ENCODE measurements at places on chromosomes 13 and 19.
A peak's percentile ranks its signal among the peaks of the same experiment; 100 is the strongest.

DNA sequence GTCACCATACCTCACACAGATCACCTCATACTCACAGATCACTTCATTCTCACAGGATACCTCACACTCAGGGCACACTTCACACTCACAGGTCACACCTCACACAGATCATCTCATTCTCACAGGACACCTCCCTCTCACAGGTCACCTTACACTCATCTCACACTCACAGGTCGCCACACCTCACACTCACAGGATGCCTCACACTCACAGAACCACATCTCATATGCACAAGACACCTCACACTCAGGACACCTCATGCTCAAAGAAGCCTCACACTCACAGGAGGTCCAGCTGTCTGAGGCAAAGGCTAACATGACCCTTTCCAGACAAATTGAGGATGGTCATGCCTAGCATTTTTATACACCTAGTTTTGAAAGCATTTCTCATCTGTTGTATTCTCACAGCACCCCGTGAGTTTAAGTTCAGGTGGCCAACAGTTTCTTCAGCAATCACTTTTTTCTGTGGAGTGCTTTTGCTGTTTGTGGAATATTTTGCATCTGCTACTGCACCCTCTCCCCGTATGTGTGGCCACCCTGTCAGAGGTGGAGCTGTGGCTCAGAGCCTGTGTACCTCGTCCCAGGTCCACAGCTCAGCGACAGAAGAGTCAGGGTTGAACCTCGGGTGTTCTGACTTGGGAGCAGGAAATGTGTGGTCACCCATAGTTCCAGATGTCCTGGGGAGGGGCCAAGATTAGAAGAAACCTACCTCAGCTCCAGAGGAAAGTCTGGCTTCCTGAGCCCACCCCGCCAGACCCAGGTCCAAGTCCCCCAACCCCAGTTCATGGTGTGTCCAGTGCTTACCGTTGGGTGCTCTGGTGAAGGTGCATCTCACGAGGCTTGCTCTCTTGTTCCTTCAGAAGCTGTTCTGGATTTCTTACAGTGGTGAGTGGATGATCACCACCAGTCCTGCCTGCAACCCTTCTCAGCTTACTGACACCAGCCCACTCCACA, 7.6 kb downstream of the F7 start:
- no peak for DNase-seq

GRCh38 chr13:59633290-59633689, 530.4 kb downstream of the DIAPH3 start:
- no peak for DNase-seq

- DNase-seq: no peak
Measured at GRCh38 chr19:46815833-46816627, 27.6 kb upstream of the SLC1A5 start.

DNA sequence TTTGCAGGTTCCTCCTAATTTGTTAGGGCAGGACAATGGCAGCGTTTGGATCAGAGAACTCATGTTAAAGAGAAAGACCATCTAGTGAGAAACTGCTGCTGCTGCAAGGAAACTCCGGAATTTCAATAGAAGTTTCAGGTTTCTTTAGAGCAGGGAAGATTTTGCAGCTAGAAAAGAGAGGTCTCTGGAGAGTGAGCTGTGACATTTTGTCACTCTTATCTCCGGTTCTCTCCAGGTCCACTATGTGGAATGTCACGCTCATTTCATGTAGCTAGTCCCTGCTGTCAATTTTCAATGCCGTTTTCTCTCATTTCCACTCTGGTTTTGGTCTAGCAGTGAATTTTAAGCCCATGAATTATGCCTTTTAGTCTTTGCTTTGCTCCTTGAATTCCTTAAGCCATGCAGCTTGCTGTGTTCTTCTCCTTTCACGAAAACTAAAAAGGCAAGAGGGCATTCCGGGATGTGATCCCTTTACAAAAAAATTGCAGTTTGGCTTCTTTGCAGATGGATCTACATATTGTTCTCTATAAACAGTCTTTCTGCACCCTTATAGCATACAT, 46.7 kb upstream of the POSTN start:
- no peak for DNase-seq

DNA sequence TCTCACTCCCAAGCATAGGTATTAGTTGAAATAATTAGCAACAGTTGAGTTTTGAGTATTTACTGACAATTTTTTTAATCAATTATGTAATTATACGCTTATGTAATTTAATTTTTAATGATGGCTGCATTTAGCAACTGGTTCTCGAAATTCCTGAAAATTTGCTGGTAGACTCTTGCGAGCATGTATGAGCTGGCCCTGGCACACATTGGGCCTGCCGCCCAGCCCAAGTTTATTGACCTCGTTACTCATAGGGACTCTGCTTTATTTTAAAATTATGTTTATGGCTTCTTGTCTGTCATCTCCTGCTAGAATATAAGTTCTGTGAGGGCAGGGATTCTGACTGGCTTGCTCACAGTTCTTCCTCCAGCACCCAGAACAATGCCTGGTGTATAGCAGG, 6.7 kb downstream of the KLK14 start:
- DNase-seq: no peak

DNA sequence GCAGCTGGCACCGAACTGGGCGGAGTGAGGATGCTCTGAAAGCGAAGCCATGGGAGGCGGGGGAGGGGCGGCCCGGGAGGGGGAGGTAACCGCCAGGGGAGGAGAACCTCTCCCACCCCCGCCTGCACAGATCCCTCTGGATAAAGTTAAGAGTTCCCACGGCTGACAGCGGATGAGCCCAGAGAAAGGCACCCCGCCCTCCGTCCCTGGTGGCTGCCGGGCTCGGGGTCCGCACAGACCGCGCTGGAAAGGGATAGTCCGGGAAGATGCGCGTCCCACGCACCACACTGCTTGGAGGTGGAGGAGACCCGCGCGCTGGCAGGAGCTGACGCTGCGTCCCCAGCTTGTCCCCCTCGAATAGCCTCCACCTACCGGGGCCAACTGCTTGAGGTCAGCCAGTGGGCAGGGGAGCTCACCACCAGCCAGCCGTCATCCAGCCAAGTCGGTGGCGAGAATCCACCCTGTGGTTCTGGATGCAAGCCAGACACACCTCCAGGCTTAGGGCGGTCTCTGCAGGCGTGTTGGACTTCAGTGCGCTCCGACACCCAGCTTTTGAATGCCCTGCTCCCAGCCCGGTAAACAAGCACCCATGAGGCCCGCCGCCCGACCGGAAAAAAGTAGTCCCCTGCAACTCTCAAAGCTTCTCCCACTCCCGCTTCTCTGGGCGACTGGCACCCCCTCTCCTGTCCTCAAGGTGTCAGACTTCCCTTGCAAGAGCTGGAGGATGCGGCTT, at the start of gene TRPC4:
TSS of gene TRPC4 (minus strand) at position 17 of the 733 bp plus-strand sequence. CDS start 86,439 bp downstream, outside the sequence.
- no peak for DNase-seq

- no peak for DNase-seq
Measured at GRCh38 chr19:37148214-37148613, 24.3 kb downstream of the ZNF585A start.

- DNase-seq: no peak
Measured at GRCh38 chr13:33758113-33758512, 59.8 kb upstream of the RFC3 start.

- no peak for DNase-seq
Measured at GRCh38 chr19:29809795-29810503, 1.8 kb upstream of the CCNE1 start.

- DNase-seq: no peak
Measured at GRCh38 chr13:85497652-85498051, 301.6 kb downstream of the SLITRK6 start.

GRCh38 chr19:48738557-48739403, 1.6 kb downstream of the RASIP1 start:
- DNase-seq: peak; percentile 78

DNA sequence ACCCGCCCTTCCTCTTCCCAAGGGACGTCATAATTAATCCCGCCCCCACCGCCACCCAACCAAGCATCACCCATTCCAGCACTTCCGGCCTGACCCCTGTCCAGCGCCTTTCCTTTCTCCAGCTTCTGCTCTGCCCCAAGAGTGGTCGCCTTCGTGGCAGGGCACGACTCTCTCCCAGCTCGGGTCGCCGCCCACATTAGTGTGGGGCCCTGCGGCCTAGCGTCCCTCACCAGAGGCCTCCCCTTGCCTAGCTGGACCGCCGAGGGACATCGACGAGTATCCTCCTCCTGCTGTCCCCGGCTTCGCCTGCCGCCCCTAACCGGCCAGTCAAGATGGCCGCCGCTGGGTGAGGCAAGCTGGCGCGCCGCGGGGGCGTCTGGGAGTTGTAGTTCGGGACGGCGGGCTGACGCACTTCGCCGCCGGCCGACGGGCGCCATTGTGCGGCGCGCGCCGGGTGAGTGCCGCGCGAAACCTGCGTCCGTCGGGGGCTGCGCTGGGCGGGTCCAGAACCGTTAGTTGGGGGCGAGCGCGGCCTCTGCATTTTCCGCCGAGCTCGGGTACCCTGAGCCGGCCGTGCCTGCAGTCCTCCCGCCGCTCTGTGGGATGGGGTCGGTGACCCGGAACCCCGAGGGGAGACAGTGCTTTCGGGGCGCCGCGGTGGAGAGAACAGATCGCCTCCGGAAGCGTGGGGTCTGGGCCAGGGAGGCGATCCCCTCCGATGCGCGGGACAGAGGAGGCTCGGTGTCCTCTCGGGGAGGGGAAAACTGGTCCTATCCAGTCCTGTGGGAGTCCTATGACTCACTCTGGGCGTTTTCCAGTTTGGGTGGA, at the start of gene ZNF274:
TSS of gene ZNF274 (plus strand) at position 73 of the 828 bp plus-strand sequence. CDS start 905 bp downstream, outside the sequence.
- peak; percentile 84 for DNase-seq

GRCh38 chr13:36528105-36528504, 95.8 kb downstream of the CCNA1 start:
- no peak for DNase-seq

- no peak for DNase-seq
Measured at GRCh38 chr19:37505958-37506386, 767 bp upstream of the ZNF793 start.

DNA sequence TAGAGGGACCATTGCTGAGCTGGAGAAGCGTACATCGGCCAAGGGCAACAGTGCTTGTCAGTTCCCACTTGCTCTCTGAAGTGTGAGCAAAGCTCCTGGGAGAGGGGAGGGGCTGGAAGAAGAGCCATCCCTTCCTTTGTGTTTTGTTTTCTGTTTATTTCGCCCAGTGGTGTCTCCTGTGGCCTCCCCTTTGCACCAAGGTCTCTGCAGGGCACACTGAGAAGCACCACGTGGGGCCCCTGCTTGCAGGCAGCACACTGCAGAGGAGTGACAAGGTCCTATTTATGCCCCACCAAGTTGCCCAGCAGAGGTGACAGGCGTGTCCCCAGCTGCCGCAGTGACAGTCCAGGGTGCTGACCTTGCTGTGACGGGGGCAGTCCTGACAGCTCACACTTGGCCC, 24.0 kb downstream of the GRIN2D start:
- DNase-seq: no peak

DNA sequence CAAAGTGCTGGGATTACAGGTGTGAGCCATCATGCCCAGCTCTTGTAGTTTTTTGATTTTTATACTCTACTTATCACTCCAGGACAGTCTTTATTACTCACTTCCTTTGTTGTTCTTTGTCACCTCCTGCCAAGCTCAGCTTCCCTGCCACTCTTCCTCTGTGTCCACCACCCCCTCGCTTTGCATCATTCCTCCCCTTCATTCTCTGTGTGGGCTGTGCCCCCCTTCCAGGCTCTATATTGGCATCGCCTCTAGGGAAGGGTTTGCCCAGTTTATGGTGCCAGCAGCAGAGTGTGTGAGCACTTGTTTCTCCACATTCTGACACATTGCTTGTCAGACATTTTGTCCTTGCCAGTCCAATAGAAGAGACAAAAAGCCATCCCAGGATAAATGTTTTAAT, 15.1 kb downstream of the ZNF302 start:
- no peak for DNase-seq

DNA sequence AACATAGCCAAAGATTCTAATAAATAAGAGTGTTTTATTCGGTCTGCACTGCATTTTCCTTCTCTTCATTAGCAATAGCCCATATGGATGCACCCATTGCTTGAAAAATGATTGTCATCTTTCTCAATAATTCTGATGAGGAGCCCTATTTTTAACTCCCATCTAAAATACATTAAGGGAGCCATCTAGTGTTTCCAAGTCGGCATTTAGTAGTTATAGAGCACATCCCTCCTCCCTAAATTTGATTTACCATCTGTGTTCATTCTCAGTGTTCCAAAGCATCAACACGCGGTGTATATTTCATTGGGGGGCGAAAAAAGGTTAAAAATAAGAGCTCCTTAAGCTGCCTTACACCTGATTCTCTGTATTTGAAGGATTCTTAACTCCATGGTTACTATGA, 119.2 kb upstream of the IPO5 start:
- DNase-seq: no peak

DNA sequence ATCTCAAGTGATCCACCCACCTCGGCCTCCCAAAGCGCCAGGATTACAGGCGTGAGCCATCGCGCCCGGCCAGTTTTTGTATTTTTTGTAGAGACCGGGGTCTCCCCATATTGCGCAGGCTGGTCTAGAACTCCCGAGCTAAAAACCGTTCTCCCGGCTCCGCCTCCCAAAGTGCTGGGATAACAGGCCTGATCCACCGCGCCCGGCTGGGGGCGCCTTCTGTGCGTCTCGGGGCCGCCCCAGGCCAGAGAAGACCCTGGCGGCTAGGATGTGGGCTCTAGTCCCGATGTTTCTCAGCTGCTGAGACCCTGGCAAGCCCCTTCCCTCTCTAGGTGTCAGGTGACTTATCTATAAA, 3.6 kb downstream of the ARHGAP45 start:
- no peak for DNase-seq

DNA sequence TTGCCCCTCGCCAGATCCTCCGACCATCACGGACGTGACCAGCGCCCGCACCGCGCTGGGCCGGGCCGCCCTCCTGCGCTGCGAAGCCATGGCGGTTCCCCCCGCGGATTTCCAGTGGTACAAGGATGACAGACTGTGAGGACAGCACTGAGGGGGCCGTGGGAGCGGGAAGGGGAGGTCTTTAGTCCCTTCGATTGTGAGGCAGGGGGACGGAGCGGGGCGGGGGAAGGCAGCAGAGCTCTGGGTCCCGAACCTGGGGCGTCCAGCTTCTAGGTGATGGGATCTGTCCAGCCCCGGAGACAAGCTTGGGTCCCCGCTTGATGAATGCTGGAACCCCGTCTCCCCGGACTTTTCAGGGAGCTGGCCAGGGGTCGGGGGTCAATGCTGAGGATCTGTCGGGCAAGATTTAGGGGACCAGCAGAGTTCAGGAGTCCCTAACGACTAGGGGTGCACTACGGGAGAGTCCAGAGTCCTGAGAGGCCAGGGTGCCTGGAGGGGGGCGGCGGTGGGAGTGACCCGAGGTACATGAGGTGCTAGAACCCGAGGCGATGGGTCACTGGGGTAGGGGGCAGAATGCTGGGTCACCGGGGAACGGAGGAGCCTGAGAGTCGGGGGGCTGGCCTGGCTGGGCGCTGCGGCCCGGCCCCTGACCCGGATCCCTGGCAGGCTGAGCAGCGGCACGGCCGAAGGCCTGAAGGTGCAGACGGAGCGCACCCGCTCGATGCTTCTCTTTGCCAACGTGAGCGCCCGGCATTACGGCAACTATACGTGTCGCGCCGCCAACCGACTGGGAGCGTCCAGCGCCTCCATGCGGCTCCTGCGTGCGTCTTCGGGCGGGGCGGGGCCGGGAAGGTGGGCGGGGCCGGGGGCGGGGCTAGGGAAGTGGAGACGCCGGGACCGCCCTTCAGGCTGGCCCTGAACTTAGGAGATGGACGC, 14.6 kb downstream of the VSIG10L start:
- no peak for DNase-seq

- DNase-seq: no peak
Measured at GRCh38 chr13:84132491-84132890, 250.2 kb upstream of the SLITRK1 start.

All from tibial nerve (tissue), 4 donors.